ENCODE measurements at places on chromosomes 3 and 15.

DNA sequence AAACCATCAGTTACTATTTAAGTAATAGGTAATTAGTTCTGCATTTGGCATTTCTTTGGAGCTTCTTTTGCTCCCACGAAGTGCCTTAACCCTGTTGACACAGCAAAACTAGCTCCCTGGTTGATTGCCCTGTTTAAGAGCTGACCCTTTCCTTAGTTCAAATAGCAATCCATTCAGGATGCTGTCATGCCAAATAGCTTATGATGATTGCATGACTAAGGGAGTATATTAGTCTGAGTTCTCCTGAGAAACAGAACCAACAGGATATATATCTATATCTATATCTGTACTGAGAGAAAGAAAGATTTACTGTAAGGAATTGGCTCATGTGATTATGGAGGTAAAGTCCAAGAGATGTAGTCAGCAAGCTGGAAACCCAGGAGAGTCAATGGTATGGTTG lies 50.3 kb upstream of the SPRED1 start:
- DNase-seq, result no peak

DNA sequence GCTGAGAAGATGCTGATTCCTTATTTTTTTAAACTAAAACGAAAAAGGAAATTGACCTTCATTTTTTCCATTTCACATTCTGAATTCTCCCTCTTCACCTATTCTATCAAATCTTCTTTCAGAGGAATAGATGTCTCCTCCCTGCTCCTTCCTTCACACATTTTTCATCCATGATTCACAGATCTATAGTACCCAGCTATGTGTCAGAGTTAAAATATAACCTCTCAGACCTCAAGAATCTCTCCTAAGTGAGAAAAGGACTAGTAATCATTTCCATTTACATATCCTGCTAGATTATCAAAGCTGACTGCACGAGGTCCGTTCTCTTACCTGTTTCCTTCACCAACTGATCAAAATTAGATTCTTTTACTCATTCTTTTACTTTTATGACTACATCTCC lies 1297.6 kb upstream of the ALCAM start:
- DNase-seq, result no peak

- DNase-seq, result no peak
Measured at GRCh38 chr3:42683875-42684598, 1.3 kb upstream of the KLHL40 start.

GRCh38 chr15:31016446-31016915 lies 25.1 kb upstream of the MTMR10 start:
- no peak for DNase-seq

Data from stimulated activated CD8-positive, alpha-beta memory T cell treated with anti-CD3 and anti-CD28 coated beads, Interleukin-4, amount 100 ng/mL, for 1 hour (primary cell).